ENCODE measurements at places on chromosomes 6 and 20. TPM values are rescaled to one million over a fixed set of nuclear protein-coding genes. Genes with fewer than 3 reads are reported as not detected.

GRCh38 chr6:142395768-142396231, 94.0 kb downstream of the ADGRG6 start:
- H3K4me3 ChIP-seq = no peak overlapping the region
- H3K27me3 ChIP-seq = no peaks in the 10 kb centered on the region
- DNase-seq = peak; percentile 31
- no peaks in the 10 kb centered on the region for H3K36me3 ChIP-seq
- H3K4me1 ChIP-seq = peaks cover 3% of the 10 kb centered on the region

GRCh38 chr20:39990692-39991091, 698.3 kb downstream of the MAFB start:
- no peak overlapping the region for H3K27ac ChIP-seq
- H3K36me3 ChIP-seq = no peaks in the 10 kb centered on the region
- H3K4me1 ChIP-seq = no peaks in the 10 kb centered on the region
- H3K27me3 ChIP-seq = no peaks in the 10 kb centered on the region
- no peak overlapping the region for H3K4me3 ChIP-seq

- no peaks in the 10 kb centered on the region for H3K4me1 ChIP-seq
- no peak overlapping the region for H3K4me3 ChIP-seq
- H3K36me3 ChIP-seq = no peaks in the 10 kb centered on the region
Observed at GRCh38 chr6:137610702-137611101, 116.5 kb upstream of the OLIG3 start.

DNA sequence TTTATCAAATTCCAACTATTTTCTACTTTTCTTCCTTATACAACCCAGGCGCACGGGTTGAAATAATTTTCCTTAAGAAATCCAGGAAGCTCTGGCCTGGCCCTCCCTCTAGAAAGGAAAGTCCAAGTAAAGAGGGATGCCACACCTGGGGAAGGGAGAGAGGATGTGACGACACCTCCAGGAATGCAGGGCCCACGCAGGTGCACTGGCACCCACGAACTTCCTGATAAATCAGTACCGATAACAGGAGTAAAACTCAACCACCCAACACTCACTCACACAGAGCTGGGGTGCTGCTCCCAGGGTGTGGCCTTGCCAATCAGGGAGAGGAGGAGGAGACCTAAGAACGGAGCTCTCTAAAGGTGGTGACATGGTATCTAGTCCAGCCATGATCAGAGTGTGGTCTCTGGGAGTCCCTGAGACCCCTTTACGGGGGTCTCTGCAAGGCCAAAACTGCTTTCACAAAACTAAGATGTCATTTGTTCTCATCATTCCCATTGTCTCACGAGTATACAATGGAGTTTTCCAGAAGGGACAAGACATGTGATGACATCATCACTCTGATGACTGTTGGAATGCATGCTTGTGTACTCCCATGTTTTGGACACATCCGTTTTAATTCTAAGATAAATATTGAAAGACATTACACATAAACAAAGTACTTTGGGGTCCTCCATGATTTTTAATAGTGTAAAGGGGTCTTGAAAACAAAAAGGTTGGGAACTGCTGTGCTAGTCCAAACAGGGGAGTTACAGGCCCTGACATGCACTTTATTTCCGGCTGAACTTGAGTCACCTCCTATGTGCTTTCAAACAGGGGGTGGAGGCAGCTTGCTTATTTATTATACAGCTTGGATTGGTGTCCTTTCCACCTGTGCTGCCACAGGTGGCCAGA, 2.2 kb upstream of the PARD6B start:
- H3K4me1 ChIP-seq = peaks cover 16% of the 10 kb centered on the region
- H3K4me3 ChIP-seq = no peak overlapping the region
- H3K27ac ChIP-seq = no peak overlapping the region
- H3K36me3 ChIP-seq = no peaks in the 10 kb centered on the region
- peaks cover 3% of the 10 kb centered on the region for H3K27me3 ChIP-seq

GRCh38 chr20:47809161-47809960, 24.1 kb upstream of the SULF2 start:
- no peak for DNase-seq
- H3K27ac ChIP-seq = no peak overlapping the region
- H3K4me1 ChIP-seq = no peaks in the 10 kb centered on the region
- no peaks in the 10 kb centered on the region for H3K36me3 ChIP-seq
- no peak overlapping the region for H3K4me3 ChIP-seq
- H3K27me3 ChIP-seq = peaks cover 24% of the 10 kb centered on the region

DNA sequence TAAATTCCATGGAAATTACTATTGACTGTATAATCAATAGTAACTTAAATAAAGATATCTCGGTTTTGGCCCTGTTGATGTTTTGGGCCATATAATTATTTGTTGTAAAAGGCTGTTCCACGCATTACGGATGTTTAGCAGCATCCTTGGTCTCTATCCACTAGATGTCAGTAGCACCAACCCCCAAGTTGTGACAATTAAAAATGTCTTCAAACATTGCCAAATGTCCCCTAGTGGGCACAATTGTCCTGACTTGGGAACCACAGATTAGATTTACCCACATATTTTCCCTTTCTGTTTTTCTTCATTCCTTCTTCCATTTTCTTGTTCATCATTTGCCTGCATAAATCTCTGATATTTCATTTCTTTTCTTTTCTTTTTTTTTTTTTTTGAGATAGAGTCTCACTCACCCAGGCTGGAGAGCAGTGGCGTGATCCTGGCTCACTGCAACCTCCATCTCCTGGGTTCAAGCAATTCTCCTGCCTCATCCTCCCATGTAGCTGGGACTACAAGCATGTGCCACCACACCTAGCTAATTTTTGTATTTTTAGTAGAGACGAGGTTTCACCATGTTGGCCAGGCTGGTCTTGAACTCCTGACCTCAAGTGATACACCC, 13.6 kb upstream of the WFDC8 start:
- H3K36me3 ChIP-seq = no peaks in the 10 kb centered on the region
- DNase-seq = peak; percentile 21
- no peak overlapping the region for H3K27ac ChIP-seq
- no peaks in the 10 kb centered on the region for H3K4me1 ChIP-seq
- H3K4me3 ChIP-seq = no peak overlapping the region
- no peaks in the 10 kb centered on the region for H3K27me3 ChIP-seq

DNA sequence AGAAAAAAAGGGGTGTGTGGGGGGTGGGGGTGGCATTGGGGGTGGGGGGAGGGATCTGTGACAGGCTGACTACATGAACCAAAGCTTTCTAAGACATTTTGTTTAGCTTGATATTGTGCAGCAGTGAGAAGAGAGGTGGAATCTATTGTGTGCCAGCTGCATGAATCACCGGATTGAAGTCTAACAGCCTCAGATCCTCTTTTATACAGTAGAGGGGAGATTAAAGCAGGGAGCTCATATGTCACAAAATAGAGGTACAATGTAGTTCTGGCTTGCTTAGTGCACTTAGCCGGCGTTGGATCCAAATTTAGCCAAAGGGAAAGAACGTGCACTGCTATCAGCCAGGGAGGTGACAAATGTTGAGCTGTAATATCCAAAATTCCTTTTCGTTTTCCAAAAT, 404.2 kb upstream of the CITED2 start:
- no peak overlapping the region for H3K4me3 ChIP-seq
- H3K27ac ChIP-seq = no peak overlapping the region
- H3K27me3 ChIP-seq = no peaks in the 10 kb centered on the region
- peak; percentile 60 for DNase-seq
- H3K4me1 ChIP-seq = peaks cover 7% of the 10 kb centered on the region

- H3K4me3 ChIP-seq = no peak overlapping the region
- peaks cover 13% of the 10 kb centered on the region for H3K27me3 ChIP-seq
- H3K36me3 ChIP-seq = no peaks in the 10 kb centered on the region
- H3K4me1 ChIP-seq = no peaks in the 10 kb centered on the region
Observed at GRCh38 chr6:14092316-14092715, 25.3 kb upstream of the CD83 start.

- no peaks in the 10 kb centered on the region for H3K27me3 ChIP-seq
- peak overlapping the region; percentile 81 for H3K4me3 ChIP-seq
- peaks cover 3% of the 10 kb centered on the region for H3K36me3 ChIP-seq
Observed at GRCh38 chr6:75244063-75244584, 523 bp upstream of the COX7A2 start.

DNA sequence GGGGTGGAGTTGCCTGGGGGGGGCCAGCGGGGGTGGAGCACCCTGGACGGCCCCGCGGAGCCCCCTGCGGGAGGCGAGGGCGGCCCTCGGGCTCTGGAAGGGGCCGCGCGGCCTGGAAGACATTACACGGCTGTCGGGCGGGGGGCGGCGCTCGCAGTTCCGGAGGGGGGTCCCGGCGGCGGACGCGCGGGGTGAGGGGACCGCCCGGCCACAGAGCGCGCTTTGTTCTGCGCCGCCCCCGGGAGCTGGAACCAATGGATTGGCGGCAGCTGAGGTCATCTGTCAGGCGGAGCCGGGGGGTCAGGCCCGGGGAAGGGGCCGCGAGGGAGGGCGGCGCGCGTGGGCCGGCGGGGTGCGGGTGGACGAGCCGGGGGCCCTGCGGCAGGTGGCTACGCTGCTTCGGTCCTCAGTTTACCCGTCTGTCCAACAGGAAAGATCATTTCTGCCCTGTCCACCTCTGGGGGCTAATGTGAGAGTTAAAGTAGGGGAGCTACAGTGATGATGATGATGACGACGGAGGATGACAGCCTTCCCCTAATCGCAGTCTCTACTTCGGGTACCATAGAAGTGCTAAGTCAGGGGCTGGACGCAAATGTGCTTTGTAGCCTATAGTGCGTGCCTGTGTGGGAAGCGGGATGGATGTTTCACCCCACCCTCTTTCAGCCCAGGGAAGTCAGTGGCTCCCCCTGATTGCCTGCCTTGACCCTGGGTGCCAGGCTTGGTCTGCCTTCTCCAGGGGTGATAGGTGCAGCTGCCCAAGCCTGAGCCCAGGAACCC, 10.4 kb downstream of the SRXN1 start:
- peaks cover 3% of the 10 kb centered on the region for H3K27me3 ChIP-seq
- H3K27ac ChIP-seq = no peak overlapping the region
- DNase-seq = no peak
- no peaks in the 10 kb centered on the region for H3K4me1 ChIP-seq
- H3K36me3 ChIP-seq = peaks cover 8% of the 10 kb centered on the region
- H3K4me3 ChIP-seq = peak overlapping the region; percentile 17

GRCh38 chr20:6295127-6295866, 172.5 kb upstream of the FERMT1 start:
- DNase-seq = no peak
- H3K4me3 ChIP-seq = no peak overlapping the region
- no peaks in the 10 kb centered on the region for H3K36me3 ChIP-seq
- no peaks in the 10 kb centered on the region for H3K27me3 ChIP-seq
- H3K27ac ChIP-seq = no peak overlapping the region
- no peaks in the 10 kb centered on the region for H3K4me1 ChIP-seq

GRCh38 chr20:56924292-56925081, 295.4 kb downstream of the TFAP2C start:
- no peaks in the 10 kb centered on the region for H3K36me3 ChIP-seq
- no peak overlapping the region for H3K4me3 ChIP-seq
- H3K4me1 ChIP-seq = no peaks in the 10 kb centered on the region
- no peak for DNase-seq

DNA sequence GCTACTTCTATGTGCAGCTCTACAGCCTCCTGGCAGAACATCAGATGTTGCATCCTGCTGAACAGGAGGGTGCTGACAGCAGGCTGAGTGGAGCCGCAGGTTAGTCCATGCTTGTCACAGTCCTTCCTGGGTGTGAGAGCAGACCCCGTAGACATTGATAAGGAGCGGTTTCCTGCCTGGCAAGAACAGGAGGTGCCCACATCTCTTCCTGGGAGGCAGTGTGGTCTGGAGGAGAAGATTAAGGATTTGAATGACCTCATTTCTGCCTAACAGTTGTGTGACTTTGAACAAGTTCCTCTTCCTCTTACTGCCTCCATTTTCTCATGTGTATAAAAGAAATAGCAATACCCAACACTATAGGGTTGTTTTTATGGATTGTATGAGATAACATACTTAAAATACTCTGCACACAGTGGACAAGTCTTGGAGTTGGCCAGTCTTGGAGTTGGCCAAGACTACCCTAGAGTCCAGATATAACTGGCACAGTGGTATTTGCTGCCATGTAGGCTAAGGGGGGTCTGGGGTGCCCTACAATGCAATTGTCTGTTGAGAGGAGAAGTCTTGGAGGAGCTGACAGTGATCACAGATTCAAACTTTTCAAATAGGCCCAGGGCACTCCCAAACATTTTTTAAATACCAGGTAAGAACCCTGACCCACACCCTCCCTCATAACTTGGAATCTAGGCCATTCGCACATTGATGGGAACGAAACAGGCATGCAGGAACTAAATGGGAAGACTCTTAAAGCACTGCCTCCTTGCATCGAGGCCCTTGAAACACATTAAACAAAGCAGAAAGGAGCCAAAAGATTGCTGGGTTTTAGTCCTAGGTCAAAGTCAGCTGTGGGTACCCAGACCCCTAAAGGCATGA, 32.6 kb upstream of the TBC1D7 start:
- DNase-seq = no peak
- peaks cover 1% of the 10 kb centered on the region for H3K36me3 ChIP-seq
- no peak overlapping the region for H3K27ac ChIP-seq
- H3K27me3 ChIP-seq = no peaks in the 10 kb centered on the region
- no peak overlapping the region for H3K4me3 ChIP-seq

- no peaks in the 10 kb centered on the region for H3K4me1 ChIP-seq
- H3K4me3 ChIP-seq = no peak overlapping the region
- peak; percentile 1 for DNase-seq
Observed at GRCh38 chr6:85008296-85009009, 244.1 kb upstream of the TBX18 start.

DNA sequence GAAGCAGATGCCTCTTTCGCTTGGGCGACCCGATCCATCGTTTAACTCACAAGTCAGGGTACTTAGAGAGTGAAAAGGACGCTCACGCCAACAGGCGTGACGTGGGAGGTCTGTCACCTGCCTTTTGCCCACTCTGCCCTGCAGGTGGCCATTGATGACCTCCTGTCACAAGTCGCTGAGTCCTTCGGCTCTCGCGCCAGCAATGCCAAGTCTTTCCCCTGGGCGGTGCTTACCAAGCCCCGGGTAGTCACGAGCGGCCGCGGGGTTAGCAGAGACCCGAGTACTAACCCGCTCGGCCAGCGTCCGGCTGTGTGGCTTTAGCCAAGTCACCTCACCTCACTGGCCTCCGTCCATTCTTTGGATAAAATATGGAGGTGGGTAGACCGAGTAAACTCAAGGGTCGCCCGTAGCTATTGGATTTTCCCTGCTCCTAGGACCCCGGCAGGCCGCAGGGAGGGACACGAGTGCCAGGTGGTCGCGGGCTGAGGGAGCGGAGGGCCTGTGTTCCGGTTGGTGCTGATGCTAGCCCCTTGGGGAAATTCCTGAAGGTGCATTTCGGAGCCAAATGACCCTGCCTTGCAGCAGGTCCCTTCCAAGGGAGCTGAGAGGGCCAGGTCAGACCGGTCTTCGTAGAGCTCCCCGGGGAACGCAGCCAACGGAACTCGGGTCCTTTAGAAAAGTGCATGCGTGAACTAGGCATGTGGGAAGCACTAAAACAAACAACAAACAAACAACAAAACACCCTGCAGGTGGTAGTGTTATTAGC, 668 bp downstream of the PKIB start:
- H3K27ac ChIP-seq = no peak overlapping the region
- H3K4me3 ChIP-seq = peak overlapping the region; percentile 77
- no peaks in the 10 kb centered on the region for H3K36me3 ChIP-seq
- peaks cover 7% of the 10 kb centered on the region for H3K4me1 ChIP-seq
- peaks cover 18% of the 10 kb centered on the region for H3K27me3 ChIP-seq

Gene SNAP91
- total RNA-seq = not detected

Gene PTK6
- not detected for total RNA-seq

Gene PERP
- total RNA-seq = 7.7 TPM

Gene CD40
- 0.28 TPM for total RNA-seq

Gene POPDC3
- total RNA-seq = 25.8 TPM

Gene EIF2S2
- total RNA-seq = 84.7 TPM
